CD4-positive, alpha-beta T cell treated with Interleukin-21 for 1 hour (primary cell): ENCODE measurements at places on chromosomes 4 and X.

GRCh38 chrX:5852941-5853340 lies 375.7 kb downstream of the NLGN4X start:
- DNase-seq, result no peak

- no peak for DNase-seq
Measured at GRCh38 chrX:107766470-107767150, 9.0 kb downstream of the TSC22D3 start.

DNA sequence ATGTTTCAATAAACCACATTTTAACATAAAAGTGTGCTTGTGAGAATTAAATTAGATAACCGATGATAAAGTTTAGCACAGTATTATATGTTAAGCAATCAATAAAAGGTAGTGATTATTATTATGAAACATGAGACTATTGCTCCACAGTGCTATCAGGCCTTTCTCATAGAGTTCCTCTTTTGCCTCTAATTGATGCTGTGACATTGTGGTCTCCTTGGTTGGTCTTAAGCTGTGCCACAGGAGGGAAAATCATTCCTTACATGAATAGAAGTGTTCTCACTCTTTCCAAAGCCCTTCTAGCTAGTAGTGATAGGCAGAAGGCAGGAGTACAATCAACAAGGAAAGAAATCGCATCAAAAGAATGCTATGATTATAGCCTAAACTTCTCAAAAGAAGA lies 9.2 kb upstream of the PDHA2 start:
- DNase-seq, result no peak

GRCh38 chrX:111445485-111445884 lies 33.5 kb upstream of the DCX start:
- peak; percentile 20 for DNase-seq

DNA sequence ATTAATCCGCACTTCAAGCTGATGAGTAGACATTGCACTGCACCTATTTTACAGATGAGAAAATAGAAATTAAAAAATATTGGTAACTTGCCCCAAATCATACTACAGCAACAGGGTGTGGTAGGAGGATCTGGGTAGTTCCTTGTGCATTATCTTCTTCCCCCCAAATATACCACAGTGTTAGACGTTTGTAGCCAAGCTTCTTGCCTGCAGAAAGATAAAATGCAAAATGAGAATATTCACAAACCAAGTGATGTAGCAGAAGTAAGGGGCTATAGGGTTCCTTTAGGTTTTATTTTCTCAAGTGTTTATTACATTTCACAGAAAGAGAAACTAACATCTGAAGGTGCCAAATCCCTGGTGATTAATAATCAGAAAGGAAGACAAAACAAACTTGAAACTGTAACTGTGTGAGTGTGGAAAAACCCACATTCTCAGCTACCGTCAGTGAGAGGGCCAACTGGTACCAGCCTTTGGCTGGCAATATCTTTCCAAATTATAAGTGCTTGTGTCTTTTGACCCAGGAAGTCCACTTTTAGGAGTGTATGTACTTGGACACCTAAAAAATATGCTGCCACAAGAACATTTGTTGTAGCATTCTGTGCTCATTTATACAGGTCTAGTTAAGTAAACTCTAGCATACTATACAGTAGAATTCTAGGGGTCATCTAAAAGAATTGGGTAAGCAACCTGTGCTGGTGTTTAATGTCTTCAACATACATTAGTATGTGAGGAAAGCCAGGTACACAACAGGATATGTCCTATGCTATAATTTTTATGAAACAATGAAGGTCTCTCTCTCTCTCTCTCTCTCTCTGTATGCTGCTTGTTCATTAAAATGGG lies 6.7 kb upstream of the CD38 start:
- DNase-seq, result peak; percentile 19

DNA sequence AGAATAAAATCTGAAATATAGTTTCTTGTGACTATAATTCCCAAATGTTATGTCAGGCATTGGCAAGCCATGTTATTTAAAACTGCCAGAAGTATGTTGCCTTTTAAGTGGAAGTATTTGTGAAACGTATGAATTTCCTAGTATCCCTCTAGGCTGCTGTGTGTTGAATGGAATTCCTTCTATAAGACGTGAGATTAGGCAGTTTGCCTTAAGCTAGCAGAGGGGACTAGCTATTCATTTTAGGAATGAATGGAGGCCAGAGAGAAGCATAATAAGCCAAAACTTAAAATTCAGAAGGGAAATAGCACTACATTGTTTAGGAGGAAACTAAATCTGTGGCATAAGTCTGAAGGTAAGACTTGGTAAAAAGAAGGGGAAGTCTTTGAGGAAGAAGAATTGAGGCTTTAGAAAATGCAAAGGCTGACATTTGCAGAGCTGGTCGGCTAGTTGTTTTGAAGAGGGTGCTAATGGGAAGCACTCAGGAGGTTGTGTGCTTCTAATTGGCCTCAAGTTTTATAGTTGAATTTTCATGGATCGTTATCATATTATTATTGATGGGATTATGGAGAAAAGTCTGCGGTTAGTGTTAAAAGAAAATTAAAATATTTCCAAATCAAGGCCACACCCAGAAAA lies 57.1 kb downstream of the TMEM131L start:
- no peak for DNase-seq

- DNase-seq, result peak; percentile 51
Measured at GRCh38 chr4:98939892-98940298, 11.0 kb upstream of the EIF4E start.

DNA sequence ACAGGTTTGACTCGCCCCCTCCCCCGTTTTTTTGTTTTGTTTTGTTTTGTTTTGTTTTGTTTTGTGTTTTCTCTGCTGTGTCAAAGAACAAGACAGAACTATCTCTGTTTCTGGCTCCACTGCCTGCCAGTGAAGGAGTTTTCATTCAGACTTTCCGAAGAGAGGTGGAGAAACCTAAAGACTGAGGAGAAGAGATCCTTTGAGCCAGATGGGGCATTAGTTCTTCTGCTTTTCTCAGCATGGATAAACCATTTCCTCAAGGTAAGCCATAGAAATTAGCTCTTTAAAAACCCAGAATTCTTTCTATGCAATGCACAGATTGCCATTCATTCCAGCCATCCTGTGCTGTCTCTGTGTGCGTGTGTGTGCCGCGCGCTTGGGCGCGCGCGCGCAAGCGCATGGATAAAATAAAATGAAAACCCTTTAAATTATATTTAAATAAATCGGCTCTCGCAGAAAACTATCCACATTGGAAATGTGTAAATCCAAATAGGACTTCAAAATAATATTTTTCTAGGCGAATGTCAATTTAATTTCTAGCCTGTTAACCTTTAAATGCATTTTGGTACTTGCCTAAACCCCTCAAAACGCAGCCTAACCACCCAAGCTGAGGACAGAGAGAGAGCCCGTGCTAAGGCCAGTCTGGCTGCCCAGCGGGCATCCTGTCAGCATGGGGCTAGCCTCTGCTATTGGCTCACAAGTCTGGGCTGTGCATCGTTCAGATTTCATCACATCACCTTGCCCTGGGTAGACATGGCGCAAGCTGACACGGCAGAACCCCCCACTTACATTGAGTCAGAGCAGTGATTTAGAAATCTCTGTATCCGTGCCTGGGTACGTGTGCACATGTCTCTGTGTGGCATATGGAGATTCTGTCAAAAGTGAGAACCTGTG lies 113.0 kb upstream of the VAMP7 start:
- no peak for DNase-seq

DNA sequence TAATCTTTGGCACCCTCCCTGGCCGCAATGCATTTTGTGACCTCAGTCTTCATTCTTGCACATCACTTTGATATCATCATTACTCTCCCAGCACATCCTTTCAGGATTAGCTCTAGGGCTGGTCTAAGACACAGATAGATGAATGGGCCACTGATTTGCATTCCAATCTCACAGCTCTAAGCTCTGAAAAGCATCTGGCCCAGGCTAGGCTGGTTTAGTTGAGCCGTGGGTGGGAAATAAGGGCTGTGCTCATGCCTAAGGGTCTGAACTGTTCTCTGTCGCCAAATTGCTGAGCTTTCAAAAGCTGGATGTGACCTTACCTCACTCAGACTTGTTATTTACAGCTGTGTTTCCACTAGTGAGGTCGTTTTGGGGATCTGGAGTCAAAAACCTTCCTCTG lies 30.0 kb upstream of the SLC9A7 start:
- no peak for DNase-seq

GRCh38 chr4:158796370-158797140 lies 27.7 kb downstream of the FNIP2 start:
- DNase-seq, result no peak

DNA sequence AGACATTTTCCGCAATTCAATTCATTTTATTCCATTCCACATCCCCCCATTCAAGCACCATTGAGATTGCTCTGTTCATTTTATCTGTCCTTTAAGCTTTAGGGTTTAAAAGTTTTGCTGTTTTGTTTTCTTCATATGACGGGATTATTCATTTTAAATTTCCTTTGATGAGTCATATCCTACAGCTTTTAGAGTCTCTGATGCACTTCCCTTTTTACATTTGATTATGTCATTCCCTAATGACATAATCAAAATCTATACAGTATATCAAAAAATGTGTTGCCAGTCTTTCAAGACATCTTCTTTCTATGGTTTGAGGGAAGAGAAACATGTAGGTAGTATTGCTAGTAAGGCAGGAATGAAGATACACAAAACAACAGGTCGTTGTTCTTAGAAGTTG lies 456.3 kb downstream of the PDGFC start:
- no peak for DNase-seq

DNA sequence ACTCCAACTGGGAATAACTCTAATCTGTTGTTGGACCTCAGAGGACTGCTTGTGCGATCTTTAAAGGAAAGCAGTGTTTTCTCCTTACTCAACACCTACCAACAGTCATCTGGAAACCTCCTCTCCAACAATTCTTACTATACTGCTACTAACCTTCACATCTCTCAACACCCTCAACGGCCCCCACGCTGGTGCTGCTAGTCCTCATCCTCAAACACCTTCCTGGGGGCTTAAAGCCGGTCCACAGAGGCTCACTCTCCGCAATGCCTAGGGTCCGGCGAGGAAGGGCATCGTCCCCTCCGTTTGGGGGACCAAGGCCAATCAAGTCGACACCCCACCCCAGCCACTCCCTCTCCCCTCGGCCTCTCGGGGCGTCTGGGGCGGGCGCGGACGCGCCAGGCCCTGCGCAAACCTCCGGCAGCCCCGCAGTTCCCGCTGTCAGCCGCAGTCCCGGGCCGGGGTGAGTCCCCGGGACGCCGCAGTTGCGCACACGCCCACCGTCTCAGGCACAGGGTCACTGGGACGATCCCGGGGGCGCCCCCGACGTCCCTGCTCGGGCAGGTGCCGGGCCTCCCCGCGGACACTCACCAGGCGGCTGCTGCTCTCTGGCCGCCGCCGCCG lies 418 bp downstream of the TAB3 start:
- no peak for DNase-seq

DNA sequence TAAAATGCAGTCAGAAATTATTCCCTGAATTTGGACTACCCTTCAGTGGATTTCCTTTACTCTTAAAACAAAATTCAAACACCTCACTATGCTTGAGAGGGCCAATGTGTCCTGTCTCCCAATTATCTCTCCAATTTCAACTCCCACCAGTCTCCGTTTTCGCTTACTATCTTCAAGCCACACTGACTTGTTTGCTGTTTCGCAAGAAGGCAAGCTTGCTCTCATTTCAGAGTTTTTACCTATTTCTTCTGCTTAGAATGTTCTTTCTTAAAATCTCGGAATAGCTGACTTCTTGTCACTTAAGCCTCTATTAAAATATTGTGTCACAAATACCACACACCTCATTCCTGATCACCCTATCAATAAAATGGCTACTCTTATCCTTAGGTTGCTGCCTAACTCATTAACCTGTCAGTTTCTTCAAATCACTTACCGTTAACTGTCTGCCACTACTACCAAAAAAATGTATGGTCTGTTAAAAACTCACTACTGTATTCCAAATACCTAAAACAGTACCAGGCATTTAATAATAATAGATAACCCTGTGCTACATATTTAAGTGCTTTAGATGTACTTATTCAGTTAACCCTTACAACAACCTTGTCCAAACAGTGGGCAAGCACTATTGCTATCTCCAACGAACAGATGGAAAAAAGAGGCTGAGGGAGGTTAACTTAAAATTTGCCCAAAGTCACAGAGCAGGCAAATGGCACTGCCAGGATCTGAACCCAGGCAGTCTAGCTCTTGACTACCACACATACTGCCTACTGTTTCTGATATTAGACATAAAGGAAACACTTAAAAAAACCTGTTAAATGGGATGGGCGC lies 2.9 kb downstream of the UBA6 start:
- no peak for DNase-seq

DNA sequence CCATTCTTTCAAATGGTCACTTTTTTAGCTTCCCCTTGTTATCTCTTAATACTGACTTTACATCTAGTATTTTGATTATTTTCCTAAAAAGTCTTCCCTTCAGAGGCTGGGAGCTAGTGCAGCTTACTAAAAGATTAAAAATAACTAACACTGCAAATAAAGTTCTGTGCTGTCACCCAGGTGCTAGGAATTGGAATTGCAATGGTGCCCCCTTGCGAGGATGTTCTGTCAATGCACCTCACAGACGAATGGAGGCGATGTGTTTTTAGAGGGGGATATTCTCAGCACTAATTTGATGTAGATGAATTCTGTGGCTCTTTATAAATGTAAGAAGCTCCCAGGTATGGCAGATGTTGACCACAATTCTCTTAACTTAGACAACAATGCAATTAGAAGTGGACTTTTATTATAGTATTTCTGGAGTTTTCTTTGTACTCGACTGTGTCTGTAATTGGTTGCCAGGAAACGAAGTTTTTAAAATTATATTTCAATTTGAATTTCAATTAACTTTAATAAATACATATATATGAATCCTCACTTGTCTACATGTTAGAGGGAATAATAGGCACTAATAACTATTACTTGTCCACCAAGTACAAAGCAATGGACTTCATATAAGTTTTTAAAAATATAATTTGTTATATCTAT lies 22.0 kb upstream of the SMIM31 start:
- peak; percentile 49 for DNase-seq

GRCh38 chr4:94171616-94172015 lies 36.0 kb upstream of the SMARCAD1 start:
- no peak for DNase-seq

DNA sequence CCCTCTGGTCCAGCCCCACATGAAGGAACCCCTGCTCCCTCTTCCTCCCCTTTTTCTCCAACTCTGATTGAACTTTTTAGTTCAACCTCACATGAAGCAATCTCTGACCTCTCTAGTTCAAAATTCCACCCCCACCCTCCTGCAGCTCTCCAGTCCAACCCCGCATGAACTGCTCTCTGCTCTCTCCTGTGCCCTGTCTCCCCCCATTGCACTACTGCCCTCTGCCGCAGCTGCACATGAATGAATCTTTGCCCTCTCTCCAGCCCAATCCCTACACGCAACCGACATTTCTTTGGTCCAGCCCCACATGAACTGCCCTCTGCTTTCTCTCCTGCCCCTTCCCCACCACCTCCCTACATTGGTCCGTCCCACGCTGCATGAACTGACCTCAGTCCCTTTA lies 6.9 kb downstream of the CETN2 start:
- DNase-seq, result no peak

DNA sequence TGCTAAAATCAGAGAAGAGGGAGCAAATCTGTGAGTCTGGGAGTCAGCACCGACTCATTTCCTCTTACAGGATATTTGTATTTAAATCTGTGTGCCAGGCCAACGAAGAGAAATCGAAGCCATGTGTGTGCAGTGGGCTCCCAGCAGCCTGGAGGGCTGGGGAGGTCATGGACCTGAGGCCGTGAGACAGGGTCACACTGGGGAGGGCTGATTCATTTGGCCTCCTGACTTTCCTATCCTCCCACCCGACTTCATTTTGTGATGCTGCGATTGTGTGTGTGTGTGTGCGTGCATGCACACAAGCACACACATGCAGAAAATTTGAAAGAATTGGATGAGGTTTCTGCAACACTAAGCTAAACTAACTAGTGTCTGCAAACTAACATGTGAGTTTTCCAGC lies 48.7 kb upstream of the STX18 start:
- no peak for DNase-seq

GRCh38 chr4:110477836-110478235 lies 1.9 kb downstream of the ENPEP start:
- DNase-seq, result no peak

GRCh38 chrX:134624046-134624430 lies 34.2 kb downstream of the PLAC1 start:
- no peak for DNase-seq
